Right lung (tissue), 10 donors: ENCODE measurements at places on chromosomes 1 and 21.

DNA sequence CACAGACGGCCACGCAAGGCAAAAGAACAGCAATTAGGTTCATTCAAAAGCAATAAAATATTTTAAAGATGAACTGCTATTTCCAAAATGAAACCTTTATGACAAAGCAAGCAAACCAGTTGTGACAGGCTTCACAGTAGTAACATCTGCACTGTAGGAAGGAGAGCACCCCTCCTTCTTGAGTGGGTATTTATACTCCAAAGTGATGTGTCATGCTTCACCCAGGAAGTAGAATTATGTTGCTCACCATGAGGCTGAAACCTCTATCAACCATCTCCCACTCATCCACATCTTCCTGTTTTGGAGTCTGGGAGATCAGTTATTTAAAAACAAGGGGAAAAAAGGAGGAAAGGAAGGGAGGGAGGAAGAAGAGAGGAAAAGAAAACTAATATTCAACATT is 885 bp downstream of the OR2T10 start:
- DNase-seq = no peak

DNA sequence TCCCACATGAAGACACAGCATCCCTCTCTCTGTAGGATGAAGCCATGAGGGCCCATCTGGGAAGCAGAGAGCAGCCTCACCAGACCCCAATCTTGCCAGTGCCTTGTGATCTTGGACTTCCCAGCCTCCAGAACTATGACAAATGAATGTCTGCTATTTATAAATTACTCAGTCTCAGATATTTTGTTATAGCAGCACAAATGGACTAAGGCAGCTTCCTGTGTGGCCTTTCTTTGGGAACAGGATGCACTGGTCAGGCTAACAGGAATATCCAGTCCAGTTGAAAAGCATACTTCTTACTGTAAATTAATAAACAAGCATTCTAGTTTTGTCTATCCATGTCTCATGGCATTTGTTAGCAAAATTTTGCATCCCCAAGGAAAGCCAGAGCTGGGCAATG is 134.1 kb upstream of the ETV3 start:
- no peak for DNase-seq

- no peak for DNase-seq
Observed at GRCh38 chr1:159556931-159557369, 21.1 kb upstream of the OR10J5 start.

DNA sequence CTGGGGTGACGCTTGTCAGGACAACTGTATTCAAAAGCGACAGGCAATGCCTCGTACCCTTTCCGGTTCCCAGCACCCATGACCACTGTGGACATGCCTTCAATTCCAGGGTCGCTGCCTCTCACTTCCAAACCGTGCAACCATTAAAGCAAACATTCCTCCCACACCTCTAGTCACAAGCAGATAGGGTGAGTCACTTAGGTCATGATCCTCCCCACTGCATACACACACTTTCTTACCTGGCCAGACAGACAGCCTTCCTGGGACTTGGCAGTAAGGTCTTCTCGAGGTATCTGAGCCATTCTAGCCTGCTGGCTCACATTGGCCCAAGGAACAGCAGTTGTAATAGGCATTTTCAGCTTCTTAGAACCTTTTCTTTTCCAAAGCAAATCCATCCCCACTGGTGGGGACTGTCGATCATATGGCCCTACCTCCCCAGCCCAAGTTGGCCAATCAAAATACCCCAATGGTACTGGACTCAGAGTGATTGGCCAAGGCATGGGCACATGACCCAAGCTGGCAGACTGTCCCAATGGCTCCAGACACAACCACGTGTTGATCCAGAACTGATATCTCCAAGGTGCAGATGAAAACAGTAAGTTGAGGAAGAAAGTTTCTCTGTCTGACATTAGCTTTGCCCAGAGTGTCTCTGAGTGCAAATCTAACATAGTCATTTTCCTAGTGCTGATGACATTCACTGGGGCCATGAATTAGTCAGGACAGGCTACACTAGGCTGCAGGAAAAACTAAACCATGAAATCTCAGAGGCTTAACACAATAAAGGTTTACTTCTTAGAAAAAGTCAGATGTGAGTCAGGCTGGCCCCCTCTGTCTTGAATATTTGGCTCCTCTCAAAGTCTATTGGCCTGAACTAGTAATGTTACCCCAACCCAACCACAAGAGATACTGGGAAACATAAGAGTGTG is 113.8 kb downstream of the RRAGC start:
- no peak for DNase-seq

DNA sequence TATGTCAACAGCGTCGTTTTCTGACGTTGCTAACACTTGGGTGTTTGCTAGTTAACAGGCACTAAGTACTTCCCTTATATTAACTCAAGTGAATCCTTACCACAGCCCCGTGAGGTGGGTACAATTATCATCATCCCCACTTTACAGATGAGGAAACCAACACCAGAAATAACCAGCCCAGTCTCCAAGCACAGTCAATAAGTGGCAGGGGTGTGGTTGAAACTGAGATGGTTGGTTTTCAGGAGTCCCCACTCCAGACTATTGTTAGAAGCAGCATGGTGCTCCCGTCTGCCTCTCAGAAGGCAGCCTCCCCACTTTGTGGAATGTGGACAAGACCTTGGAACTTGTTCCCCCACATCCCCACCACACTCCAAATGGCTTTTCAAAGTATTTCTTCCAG is 45.7 kb upstream of the ACOT11 start:
- no peak for DNase-seq

- no peak for DNase-seq
Observed at GRCh38 chr1:167762061-167762746, 40.4 kb downstream of the MPZL1 start.

GRCh38 chr1:47013293-47013692 is 10.2 kb upstream of the CYP4X1 start:
- no peak for DNase-seq

DNA sequence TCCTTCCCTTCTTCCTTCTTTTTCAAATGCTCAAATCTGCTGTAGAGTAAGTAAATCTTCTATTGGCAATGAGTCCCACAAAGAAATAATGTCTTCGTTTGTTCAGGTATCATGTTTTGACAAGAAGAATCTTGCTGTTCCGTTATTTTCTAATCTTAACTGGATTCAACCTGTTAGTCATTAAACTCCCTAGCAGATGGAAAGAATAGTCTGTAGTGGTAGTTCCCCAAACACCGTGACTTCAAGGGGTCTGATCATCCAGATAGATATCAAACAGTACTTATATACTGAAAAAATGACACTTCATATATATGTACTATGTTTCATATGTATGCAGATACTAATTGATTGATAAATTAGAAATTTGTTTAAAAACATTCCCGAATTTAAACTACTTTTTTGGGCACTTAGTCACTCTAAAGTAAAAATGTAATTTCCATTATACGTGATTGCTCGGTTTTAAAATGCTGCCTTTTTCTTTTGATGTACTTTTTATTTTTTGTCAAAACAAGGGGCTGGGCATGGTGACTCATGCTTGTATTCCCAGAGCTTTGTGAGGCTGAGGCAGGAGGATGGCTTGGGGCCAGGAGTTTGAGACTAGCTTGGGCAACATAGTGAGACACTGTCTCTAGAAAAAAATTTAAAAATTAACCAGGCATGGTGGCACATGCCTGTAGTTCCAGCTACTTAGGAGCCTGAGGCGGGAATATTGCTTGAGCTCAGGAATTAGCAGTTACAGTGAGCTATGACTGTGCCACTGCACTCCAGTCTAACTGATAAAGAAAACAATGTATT is 335.7 kb upstream of the SNX7 start:
- no peak for DNase-seq

DNA sequence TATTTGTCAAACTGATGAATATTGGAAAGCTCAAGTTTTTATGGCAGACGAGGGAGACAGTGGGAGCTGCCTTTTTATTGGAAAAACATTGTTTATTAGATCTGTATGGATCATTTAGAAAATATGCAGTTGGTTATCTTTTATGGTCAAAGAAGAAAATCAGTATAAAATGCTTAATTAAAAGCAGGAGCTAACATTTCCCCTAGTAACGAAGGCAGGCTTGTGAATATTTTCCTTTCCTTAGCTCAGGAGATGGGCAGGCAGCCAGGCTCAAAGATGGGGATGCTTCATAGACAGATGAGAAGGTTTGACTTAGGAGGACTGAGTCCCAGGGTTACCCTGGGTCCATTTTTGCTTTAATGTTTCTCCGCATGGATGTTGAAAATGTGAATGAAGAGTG is 26.0 kb downstream of the ROR1 start:
- no peak for DNase-seq

GRCh38 chr1:67723620-67724019 is 38.6 kb downstream of the GADD45A start:
- no peak for DNase-seq

DNA sequence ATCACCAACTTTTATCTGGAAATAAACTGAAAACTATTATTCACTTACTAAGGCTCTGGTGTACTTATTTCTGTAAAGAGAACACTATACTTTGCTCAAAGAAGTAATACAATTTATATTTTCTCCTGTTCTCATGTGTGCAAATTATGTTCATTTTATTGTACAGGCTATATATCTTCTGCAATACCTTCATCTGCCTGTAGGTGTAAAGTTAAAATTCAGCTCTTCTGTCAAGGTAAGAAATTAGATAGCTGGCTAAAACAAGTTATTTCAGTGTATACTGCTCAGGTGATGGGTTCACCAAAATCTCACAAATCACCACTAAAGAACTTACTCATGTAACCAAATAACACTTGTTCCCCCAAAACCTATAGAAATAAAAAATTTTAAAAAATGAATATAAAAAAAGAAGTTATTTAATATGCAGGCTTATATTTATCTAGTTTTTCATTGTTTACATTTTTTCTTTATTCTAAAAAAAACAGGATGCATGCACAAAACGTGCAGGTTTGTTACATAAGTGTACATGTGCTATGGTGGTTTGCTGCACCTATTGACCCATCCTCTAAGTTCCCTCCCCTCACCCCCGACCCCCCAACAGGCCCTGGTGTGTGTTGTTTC is 81.5 kb downstream of the PTGER3 start:
- DNase-seq = no peak

- no peak for DNase-seq
Observed at GRCh38 chr1:12552951-12553921, 64.8 kb downstream of the DHRS3 start.

DNA sequence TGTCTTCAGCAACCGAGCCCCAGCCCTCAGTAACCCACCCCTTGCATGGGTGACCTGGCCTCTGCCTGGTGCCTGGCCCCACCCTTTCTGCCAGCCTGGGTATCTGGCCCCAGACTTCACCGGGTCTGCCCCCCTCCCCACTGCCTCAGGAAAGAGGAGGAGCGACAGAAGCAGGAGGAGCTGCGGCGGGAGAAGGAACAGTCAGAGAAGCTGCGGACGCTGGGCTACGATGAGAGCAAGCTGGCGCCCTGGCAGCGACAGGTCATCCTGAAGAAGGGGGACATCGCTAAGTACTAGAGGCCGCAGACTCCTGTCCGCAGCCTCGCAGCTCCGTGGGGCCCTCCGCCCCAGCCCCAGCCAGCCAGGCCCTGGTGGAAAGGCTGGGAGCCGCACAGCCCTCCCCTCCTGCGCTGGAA is 6.1 kb downstream of the TNFRSF25 start:
- DNase-seq = no peak

GRCh38 chr1:156930483-156930882 is 10.1 kb downstream of the LRRC71 start:
- no peak for DNase-seq

- no peak for DNase-seq
Observed at GRCh38 chr1:7781923-7782495, 2.1 kb upstream of the PER3 start.

DNA sequence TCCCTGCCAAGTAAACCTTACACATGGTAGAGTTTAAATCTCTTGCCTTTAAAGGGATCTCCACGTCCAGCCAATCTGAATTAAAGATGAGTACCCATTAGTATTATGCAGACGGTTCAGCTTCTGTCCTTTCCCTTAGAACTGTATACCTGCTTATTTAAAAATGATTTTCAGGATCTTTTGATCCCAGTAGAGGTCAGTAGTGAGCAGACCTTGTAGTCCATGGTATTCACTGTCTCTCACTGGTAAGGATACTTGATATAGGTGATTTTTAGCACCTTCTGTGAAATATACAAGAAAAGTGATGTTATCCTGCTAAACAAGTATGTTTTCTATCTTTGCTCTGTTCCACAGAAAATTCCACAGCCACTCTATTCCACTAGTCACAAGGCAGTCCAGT is 1211.6 kb upstream of the ADGRL4 start:
- DNase-seq = no peak

DNA sequence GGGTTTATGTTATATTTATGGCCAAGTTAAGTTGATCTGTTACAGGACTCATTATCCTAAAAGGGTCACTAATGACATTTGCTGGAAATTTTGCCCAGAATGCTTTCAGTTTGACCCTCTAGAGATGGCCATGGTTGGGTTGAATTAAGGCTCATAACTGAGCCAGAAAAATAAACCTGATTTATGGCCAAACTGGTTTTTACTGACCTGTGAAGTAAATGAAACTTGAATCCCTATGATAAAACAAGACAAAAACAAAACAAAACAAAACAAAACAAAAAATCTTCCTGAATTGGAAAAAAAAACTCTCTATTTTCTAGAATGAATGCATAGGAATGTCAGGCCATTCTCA is 72.5 kb upstream of the CLDN14 start:
- no peak for DNase-seq
